ENCODE measurements at places on chromosomes 16 and 17.
A peak's percentile ranks its signal among the peaks of the same experiment; 100 is the strongest.

DNA sequence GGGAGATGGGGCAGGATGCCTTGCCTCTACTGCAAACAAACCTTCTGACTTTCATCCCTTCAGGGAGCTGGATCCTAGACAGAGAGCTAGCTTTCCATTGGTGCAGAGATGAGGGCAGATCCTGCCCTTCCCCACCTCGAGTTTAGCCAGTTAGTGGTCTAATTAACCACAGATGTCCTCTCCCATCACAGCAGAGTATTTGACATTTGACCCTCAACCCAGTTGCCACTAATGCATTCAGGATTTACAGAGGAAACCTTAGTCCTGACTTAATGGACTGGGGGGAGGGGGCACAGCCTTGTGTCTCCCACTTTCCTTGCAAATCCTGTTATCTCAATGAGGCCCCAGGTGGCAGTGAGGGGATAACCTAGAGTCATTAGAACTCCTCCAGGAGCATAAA, 10.2 kb downstream of the PIP4K2B start:
- DNase-seq: no peak

DNA sequence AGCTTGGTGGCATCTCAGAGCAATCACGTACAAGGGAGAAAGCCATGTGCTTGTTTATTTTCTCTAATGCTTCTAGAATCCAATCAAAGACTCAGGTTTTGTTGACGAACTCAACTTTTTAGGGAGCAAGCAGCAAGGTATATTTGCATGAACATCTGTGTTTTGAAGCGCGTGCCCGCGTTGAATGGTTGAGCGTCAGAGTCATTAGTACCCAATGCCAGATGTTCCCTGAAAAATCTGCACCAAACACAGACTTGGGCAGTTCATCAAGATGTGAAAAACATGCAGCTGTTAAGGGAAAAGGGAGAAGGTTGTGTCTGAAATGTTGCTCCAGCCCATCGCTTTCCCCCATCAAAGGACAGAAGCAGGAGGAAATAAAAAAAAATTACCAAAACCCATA, 170.4 kb downstream of the SNX29 start:
- no peak for DNase-seq

DNA sequence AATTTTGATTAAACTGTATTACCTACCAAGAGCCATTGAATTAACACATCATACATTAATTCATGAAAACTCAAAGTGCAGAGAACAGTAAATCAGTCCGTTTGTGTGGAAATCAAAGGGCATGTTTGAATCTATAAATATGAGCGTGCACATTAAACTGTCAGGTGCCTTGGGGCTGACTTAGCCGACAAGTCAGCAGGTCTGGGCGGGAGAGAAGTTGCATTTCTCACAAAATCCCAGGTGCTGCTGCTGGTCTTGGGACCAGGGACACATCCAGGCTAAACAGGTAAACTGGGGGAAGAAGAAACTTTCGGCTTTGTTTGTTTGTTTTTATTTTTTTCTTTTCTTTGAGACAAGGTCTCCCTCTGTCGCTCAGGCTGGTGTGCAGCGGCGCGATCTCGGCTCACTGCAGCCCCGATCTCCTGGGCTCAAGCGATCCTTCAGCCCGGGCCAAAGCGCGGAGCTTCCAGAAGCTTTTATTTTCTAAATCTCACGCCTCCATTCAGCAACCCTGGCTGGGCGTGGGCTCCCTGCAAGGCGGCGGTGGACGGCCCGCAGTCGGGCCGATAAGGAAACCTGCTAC, 213.9 kb downstream of the MRTFB start:
- no peak for DNase-seq

GRCh38 chr17:69423450-69423849, 9.0 kb downstream of the MAP2K6 start:
- DNase-seq: no peak

DNA sequence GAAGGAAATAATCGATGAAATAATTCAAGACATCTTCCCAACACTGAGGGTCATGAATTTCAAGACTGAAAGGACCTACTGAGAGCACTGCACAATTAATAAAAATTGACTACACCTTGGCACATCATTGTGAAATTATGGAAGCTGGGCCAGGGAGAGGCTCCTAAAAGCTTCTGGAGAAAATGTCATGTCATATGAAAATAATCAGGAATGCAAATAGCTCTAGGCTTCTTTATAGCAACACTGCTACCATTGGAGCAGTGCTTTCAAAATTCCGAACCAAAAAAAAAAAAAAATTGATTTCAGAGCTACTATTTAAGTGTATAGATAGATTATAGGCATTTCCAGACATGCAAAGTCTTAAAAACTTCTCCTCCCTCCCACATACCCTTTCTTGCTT, 6.4 kb upstream of the ALOX15B start:
- DNase-seq: no peak

- no peak for DNase-seq
Measured at GRCh38 chr17:76868669-76869495, 678 bp downstream of the MGAT5B start.

DNA sequence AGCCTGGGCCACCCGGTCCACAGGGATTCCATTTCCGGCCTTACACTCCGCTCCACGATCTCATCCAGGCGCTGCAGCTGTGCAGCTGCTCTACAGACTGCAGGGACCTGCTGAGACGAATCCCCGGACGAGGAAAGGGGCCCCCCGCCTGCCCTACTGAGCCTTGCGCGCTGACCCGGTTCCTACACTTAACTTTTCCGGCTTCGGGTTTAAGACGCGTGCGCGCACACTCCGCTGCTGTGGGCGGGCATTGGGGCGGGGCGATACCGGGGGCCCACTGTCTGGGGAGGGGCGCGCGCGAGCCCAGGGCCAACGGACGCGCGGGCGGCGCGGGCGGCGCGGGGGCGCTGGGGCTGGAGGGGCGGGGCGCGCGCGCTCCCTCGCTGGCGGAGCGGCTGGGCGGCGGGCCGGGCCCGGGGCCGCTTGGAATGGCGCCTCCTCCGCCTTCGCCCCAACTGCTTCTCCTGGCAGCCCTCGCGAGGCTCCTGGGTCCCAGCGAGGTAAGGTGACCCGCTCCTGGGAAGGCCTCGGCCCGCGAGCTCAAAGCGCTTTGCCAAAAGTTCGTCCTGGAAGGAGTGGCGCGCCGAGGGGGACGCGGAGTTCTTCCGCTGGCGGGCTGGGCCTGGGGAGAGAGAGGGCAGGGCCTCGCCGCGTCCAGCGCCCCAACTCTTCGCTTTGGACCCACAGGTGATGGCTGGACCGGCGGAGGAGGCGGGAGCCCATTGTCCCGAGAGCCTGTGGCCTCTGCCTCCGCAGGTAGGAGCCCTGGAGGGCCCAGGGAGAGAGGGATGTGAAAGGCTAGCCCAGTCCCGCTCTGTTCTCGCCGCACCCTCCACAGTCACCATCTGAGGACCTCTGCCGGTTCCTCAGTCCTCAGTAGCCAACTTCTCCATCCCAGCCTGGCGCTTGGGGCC, at the start of gene TP53I13:
TP53I13 (plus strand) TSS at position 371 of the 914 bp plus-strand sequence; CDS start at position 429, 58 bp downstream.
- DNase-seq: peak; percentile 86

GRCh38 chr17:18040261-18040858, 1.2 kb downstream of the GID4 start:
- no peak for DNase-seq

- no peak for DNase-seq
Measured at GRCh38 chr17:12571606-12572005, 94.1 kb upstream of the MYOCD start.

DNA sequence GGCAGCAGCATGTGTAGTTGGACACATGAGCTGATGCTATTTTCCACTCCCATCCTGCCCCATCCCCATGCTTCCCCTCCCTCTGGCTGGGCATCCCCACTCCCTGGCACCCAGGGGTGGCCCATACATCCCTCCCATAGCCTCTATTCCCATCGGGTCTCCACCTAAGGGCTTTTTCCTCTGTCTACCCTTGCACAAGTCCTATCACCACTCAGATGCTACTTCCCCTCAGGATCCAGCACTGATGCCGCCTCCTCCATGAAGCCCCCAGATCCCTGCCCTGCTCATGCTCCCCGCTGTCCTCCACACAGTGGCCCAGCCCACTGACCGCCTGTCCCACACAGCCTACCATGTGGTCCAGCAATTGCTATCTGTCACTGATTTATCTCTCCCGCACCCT, 15.8 kb downstream of the TRPV1 start:
- no peak for DNase-seq

GRCh38 chr16:87420026-87421002, 28.2 kb downstream of the MAP1LC3B start:
- DNase-seq: no peak

DNA sequence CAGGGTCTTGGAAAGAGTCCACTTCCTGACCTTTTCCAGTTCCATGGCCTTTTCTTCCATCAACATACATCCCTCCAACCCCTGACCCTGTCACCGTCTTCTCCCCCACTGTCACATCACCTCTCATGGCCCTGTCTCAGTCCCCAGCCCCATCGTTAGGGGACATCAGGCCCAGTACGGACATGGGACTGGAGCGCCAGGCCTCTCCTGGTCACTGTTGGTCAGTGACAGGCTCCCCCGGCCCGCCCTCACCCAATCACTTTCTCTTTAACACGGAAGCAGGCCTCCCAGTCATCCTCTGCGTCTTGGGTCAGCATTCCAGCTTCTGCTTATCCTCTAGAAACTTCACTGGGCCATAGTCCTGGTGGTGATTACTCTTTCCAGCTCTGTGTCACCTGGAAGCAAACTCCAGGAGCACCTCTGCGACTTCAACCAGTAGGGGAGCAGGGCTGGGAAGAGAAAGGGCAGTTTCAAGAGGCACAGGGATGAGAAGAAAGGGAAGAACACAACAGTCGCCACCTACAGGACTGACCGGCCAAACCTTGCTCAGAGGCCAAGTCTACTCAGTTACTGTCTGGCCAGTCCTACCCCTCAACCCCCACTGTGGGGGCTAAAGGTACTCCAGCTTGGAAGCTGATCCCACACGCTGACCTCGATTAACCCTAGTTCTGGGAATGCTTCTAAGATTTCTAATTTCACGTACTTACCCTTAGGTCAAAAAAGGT, 15.9 kb upstream of the ICAM2 start:
- no peak for DNase-seq

DNA sequence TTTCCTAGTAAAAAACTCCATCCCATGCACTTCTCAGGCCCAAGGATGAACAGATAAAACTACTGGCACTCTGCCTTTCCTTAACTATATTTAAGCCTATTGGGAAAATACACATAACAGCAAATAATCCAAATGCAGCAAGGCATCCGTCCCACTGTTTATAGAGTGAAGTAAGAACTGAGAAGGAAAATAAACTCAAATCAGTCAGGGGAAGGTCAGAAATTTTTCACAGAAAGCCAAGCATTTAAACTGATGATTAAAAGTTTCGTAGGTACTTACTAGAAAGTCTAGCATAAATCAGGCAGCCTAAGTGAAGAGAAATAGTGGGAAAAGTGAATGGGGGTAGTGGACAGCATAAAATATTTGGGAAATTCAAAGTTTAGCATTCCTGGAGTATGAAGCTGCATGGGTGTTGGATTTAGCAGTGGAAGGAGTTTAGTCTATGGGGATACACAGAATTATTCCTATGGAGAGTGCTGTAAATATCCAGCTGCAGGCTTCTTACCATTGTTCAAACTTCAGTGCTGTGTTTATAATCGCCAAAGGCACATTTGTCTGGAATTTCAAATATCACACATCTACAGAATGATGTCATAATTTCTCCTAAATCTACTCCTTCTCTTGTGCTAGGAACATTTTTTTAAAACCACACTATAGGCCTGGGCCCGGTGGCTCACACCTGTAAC, 1131.0 kb upstream of the GOT2 start:
- no peak for DNase-seq

DNA sequence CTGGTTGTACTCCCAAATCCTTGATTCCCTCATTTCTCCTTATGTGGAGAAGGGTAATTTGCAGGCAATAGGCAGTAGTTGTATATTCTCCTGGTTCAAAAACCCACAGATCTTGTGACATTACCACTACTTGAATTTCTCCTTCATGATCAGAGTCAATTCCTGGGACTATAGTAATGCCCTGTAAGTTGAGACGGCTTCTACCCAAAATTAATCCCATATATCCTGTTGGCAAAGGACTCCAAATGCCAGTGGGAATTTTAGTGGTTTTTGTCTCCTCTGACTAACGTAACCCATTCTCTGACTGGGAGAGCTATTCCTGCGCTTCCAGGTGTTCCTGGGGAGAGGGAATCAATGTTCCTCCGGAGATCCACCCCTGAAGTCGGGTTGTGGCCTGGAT, 11.6 kb upstream of the ZNF689 start:
- DNase-seq: no peak

GRCh38 chr16:72844225-72844920, 203.6 kb downstream of the ZFHX3 start:
- DNase-seq: no peak

Data from activated CD4-positive, alpha-beta T cell treated with anti-CD3 and anti-CD28 coated beads, Interleukin-2, amount 50 U/mL, for 24 hours (primary cell).